Thymus (tissue), 14 donors: ENCODE measurements at places on chromosomes 3 and 15. TPM values are rescaled to one million over a fixed set of nuclear protein-coding genes. Genes with fewer than 3 reads are reported as not detected.

CCR9 gene
- polyA plus RNA-seq: 133 TPM

NFKBIZ gene
- polyA plus RNA-seq: 13.7 TPM

RTP3 gene
- polyA plus RNA-seq: 0.07 TPM

ARHGAP31 gene
- 3.5 TPM for polyA plus RNA-seq

WNT7A gene
- 0.14 TPM for polyA plus RNA-seq

CHRFAM7A gene
- 1.9 TPM for polyA plus RNA-seq

CHRM5 gene
- polyA plus RNA-seq: 0.16 TPM

SEC22A gene
- 15.8 TPM for polyA plus RNA-seq

SLC24A5 gene
- polyA plus RNA-seq: 0.07 TPM

ARGFX gene
- 0.05 TPM for polyA plus RNA-seq

GOLGA6D gene
- 0.05 TPM for polyA plus RNA-seq

HTR3E gene
- polyA plus RNA-seq: 0.05 TPM

SLC25A26 gene
- polyA plus RNA-seq: 20.9 TPM

MYD88 gene
- polyA plus RNA-seq: 54.3 TPM

DZIP3 gene
- polyA plus RNA-seq: 13.4 TPM

CPLX3 gene
- polyA plus RNA-seq: 1.1 TPM

SCAANT1 gene
- not detected for polyA plus RNA-seq

PLCL2 gene
- polyA plus RNA-seq: 7.0 TPM

GOLGA6B gene
- polyA plus RNA-seq: not detected

FAM107A gene
- polyA plus RNA-seq: 63.9 TPM

SERINC4 gene
- 0.52 TPM for polyA plus RNA-seq

CYP1A1 gene
- polyA plus RNA-seq: 0.11 TPM

LDHAL6B gene
- polyA plus RNA-seq: not detected

LMAN1L gene
- 0.41 TPM for polyA plus RNA-seq

TTLL13 gene
- polyA plus RNA-seq: 0.32 TPM

DHX36 gene
- 66.1 TPM for polyA plus RNA-seq

SPINT1 gene
- polyA plus RNA-seq: 33.8 TPM

LRRN1 gene
- polyA plus RNA-seq: 5.1 TPM

SLC9C1 gene
- polyA plus RNA-seq: 0.11 TPM

CTXN2 gene
- polyA plus RNA-seq: not detected

ZPLD1 gene
- polyA plus RNA-seq: 0.11 TPM

MME gene
- polyA plus RNA-seq: 6.7 TPM

TMEM158 gene
- 1.9 TPM for polyA plus RNA-seq

ARL6 gene
- 3.8 TPM for polyA plus RNA-seq

AP3B2 gene
- polyA plus RNA-seq: 5.0 TPM

C15orf62 gene
- 1.8 TPM for polyA plus RNA-seq

PLCH1 gene
- polyA plus RNA-seq: 7.6 TPM

PARP3 gene
- 11.2 TPM for polyA plus RNA-seq

C2CD4B gene
- 8.8 TPM for polyA plus RNA-seq

PXYLP1 gene
- polyA plus RNA-seq: 41.5 TPM

UROC1 gene
- polyA plus RNA-seq: 0.07 TPM

PPARG gene
- 8.8 TPM for polyA plus RNA-seq

ZIC4 gene
- polyA plus RNA-seq: not detected

MORF4L1 gene
- 231 TPM for polyA plus RNA-seq

CCDC51 gene
- 14.1 TPM for polyA plus RNA-seq

TUBGCP5 gene
- polyA plus RNA-seq: 9.3 TPM

PLSCR4 gene
- 11.8 TPM for polyA plus RNA-seq

TRPC1 gene
- polyA plus RNA-seq: 7.1 TPM

PPP2R3A gene
- polyA plus RNA-seq: 1.1 TPM
